ENCODE measurements at places on chromosomes 7 and 10.

- DNase-seq: no peak
Observed at GRCh38 chr7:146002008-146002407, 114.6 kb upstream of the CNTNAP2 start.

GRCh38 chr7:5649641-5650040 is 131.8 kb downstream of the RNF216 start:
- DNase-seq: no peak

- DNase-seq: no peak
Observed at GRCh38 chr7:25731846-25732245, 420.2 kb upstream of the NFE2L3 start.

- no peak for DNase-seq
Observed at GRCh38 chr10:25036381-25036780, 20.0 kb downstream of the THNSL1 start.

- DNase-seq: no peak
Observed at GRCh38 chr10:78042058-78042751, 8.5 kb downstream of the RPS24 start.

DNA sequence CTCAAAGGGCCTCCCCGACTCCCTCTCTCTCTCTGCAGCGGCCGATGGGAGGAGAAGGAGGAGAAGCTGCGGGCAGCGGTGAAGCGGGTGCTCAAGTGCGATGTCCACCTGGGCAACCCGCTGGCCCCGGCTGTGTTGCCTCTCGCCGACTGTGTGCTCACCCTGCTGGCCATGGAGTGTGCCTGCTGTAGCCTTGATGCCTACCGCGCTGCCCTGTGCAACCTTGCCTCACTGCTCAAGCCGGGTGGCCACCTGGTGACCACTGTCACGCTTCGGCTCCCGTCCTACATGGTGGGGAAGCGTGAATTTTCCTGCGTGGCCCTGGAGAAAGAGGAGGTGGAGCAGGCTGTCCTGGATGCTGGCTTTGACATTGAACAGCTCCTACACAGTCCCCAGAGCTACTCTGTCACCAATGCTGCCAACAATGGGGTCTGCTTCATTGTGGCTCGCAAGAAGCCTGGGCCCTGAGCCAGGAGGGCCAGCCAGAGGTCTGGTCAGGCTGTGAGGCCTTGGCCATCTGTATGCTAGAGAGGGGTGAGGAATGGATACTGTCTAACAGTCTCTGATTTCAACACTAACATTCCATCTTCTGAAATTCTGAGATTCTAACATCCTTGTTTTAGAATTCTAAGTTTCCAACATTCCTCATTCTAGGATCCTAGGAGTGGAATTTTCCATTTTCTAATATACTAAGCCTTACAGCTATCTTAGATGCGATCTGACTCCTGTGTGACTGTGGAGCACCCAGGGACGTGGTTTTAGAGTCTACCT is 3.6 kb downstream of the INMT start:
- DNase-seq: no peak

GRCh38 chr7:88005191-88005590 is 71.1 kb downstream of the ADAM22 start:
- DNase-seq: no peak

- no peak for DNase-seq
Observed at GRCh38 chr7:159272739-159273138, 128.1 kb upstream of the VIPR2 start.

DNA sequence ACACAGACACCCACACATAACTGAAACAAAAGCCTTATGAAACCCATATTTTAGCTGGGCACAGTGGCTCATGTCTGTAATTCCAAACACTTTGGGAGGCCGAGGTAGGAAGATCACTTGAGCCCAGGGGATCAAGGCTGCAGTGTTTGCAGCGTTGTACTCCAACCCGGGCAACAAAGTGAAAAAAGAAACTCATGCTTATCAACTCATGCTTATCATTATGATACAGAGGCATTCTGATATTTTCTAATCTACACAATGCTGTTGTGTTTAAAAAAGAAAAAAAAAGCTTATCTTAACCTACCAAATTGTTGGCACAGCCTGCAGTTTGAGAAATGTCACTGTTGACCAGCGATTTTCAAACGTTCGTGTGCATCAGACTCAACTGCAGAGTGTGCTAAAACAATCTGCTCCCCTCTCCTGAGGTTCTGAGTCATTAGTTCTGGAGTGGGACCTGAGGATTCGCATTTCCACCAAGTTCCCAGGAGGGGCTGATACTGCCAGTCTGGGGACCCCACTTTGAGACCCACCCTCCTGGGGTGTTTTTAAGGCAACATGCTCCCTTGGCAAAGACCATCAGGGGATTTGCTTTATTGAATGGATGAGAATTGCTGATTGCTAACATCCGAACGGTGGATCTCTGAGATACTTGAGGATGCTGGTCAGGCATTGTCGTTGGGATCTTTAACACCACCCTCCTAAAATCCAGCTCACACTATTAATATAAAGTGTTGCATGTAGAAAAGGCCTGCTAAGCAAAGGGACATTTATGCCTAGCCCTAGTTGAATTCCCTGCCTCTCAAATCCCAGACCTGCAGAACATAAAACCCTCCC is 16.2 kb downstream of the CHST3 start:
- DNase-seq: no peak

- DNase-seq: no peak
Observed at GRCh38 chr7:27249724-27250556, 7.3 kb downstream of the EVX1 start.

GRCh38 chr10:11097686-11098085 is 80.0 kb downstream of the CELF2 start:
- no peak for DNase-seq

DNA sequence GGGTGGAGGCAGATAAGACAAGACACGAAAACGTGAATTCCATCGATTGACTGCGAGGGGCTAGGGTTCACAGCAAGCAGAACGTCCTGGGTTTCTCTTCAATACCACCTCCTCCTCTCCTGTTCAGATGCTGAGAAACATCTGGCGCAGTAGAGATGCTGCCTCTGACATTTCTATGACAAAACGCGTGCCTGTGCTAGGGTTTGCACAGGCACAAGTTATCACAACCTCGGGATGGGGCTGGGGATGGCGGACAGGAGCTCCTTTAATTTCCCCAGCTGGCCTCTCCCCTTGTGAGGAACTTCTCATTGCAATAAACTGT is 99.8 kb upstream of the SVIL start:
- no peak for DNase-seq

DNA sequence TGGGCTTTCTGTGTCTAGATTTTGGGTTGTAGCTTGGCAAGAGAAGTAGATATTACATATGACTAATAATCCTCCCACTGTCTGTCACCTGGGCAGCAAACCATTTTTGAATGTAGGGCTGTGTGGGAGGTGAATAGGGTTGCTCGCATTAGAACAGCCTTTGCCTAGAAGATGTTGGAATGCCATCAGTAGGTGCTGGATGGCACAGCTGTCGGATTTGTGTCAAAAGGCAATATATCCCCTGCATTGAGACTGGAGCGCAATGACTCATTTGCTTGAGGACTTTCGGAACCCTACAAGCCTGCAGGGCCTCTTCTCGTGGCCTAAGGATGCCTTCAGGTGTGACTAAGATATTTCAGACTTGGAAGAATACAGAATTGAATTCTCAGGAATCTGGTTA is 323.8 kb downstream of the GPR158 start:
- no peak for DNase-seq

- peak; percentile 53 for DNase-seq
Observed at GRCh38 chr10:48748573-48748972, 63.9 kb downstream of the WDFY4 start.

DNA sequence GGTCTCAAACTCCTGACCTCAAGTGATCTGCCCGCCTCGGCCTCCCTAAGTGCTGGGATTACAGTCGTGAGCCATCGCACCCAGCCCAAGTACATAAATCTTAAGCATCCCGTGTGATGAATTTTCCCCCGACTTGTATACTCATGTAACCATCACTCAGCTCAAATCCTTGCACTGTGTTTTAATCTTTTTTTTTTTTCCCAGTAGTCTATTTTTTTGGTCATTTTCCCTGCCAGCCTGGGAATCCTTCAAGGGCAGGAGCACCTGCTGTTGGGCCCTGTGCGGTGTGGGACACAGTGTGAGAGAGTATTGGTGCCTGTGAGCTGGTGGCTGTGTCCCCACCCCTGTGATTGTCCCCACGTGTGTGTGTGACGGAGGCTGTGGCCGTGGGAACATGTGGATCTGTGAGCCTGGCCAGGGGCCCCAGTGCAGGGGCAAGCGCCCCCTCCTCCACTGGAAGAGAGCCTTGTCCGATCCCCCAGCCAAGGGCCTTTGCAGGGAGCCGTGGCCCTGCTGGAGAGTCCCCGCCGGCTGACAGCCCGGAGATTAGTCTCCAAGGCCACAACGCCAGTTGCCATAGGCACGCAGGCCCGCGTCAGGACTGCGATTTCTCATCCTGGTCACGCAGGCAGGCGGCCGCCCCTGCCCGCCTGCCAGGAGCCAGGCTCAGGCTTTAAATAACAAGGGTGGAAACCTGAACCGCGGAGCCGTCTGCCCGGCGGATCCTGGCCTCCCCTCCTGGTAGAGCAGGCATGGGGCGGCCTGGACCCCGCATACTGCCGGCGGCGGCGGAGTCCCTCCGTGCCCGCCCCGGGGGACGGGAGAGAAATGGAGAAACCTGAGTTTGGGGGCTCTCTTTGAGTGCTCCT is 26.5 kb downstream of the GTF2IRD1 start:
- DNase-seq: peak; percentile 86

- DNase-seq: no peak
Observed at GRCh38 chr7:121429798-121430197, 33.7 kb upstream of the FAM3C start.

- no peak for DNase-seq
Observed at GRCh38 chr7:28937619-28938018, 20.5 kb downstream of the TRIL start.

DNA sequence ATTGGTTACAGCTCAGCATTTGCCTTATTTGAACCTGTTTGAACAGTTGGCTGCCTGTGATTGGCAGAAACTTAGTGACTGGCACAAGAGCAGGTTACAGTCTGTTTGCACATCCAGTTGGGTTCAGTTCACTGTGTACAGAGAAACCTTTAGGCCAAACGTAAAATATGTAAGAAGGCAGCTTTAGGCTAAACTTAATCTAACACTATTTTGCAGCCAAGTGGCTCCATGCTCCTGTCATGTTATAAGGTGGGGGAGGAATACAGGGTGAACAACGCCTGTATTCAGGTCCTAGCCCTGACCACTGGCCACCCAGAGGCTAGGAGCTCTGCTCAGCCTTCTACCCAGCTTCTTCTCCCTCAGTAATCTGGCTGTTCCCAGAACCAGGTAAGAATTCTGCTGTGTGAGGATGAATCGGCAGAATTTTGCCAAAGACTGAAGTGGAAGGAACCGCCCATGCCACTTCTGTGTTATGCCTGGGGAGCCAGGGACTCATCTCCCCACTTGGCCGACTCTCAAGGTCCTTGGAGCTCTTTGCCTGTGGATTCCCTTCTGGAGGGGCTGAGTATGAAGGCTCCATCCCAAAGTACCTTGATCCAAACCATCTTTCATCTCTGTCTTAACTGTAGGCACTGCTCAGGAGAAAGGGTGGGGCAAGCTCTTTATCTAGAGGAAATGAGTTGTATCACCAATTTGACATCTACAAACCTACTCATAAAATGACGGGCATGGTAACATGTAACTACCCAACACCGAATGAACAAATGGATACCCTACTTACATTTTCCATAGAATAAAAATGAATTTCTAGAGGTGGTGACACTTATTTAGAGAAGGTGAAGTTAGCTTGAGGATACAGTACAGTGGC is 164.4 kb upstream of the NAMPT start:
- DNase-seq: no peak

DNA sequence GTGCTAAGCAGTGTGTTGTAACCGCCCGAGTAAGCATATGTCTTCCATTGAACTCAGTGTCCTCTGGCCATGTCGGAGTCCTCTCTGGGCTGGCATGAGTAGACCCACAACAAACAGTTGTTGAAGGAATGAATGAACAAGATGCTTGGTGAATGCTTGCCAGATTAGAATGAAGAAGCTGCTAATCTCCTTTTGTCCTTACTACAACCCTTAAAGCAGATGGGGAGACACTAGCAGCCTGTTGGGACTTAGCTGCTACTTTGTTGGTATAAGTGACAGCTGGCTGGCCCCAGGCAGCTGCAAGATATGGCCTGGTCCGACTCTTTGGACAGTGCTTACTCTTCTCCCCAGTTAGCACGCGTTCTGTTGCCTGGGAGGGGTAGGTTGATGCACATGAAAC is 370.1 kb downstream of the RPS24 start:
- DNase-seq: no peak

DNA sequence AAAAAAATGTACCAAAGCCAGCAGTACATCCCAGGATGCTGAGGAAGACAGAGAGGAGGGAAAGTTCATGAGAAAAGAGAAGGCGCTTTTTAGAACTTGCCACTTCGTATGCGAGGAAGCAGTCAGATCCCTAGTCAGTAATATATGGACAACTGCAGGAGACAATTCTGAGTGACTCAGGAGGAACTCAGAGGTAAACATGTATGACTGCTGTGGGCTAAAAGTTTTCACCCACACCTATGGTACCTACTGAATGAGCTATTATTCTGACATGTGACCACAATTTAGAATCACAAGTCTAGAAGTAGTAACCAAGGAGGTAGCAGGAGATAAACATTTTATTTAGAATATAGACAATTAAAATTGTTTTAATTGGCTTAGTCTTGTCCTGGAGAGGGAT is 126.5 kb downstream of the ICA1 start:
- no peak for DNase-seq

DNA sequence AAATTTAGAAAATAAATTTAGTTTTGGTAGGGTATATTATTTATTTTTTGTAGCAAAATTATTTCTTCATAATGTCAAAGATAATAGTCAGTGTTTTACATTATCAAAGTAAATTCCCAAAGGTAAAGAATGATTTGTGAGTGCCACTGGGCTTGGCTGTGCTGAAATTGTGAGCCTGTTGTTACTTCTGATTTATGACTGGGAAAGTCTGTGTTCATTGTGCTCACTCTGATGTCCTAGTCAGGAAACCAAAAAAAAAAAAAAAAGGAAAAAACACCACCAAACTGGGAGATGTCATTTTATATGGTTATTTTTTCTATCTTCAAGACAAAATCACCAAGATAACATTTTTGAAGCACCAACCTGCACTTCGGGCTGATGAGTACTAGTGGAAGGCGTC is 44.3 kb downstream of the MDFIC start:
- no peak for DNase-seq

- peak; percentile 4 for DNase-seq
Observed at GRCh38 chr10:21379143-21379542, 146.3 kb downstream of the SKIDA1 start.

DNA sequence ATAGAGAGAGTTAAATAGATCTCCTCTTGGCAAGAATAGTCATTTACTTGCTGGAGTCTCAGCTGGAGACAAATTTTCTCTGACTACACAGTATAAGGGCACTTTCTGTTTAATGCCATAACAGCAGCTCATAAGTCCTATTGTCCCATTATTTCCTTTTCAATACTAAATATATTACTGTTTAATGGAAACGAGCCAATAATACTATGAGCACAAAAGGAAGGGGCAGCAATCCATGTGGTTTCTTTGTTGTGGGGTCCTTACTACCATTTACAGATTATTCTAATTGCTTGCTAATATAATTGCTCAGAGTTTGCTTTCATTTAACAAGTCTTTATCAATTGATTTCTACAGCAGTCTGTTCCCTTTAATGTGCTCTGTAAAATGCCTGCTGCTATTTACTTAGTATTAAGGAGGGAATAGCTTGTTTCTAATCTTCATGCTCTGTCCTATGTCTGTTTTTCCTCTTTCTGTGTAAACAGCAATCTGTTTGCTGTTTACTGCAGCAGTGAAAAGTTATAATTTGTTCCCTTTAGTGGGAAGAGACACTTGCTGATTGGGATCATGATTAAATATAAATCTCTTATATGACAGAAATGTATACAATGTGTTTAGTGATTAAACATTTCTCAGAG is 296.2 kb upstream of the SMIM30 start:
- DNase-seq: no peak

Measured in suppressor macrophage treated with lipopolysaccharide for 1 hour (primary cell).